ENCODE measurements at places on chromosomes 5 and 9. TPM values are rescaled to one million over a fixed set of nuclear protein-coding genes. Genes with fewer than 3 reads are reported as not detected.

- no peak for DNase-seq
Observed at GRCh38 chr9:22169243-22169642, 160.1 kb upstream of the CDKN2B start.

DNA sequence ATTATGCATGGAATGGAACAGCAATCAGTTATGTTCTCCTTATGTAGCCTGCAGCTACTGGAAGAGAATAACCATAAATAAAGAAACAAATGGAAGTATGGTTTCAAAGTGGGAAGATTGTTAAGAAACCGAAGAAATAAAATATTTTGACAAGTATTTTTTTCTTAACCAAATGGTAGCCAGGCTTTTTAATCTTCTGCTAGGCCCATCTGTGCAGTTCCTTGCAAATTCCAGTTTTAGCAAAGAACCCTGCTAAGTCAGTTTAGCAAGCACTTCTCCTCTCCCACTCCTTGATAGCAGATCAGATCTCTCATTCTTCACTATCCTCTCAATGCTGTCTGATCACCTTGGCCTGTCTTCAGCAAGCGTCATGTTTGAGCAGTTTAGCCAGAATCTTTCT lies 111.1 kb upstream of the PRDM9 start:
- DNase-seq = no peak

GRCh38 chr5:172403189-172403796 lies 51.0 kb downstream of the SH3PXD2B start:
- peak; percentile 97 for DNase-seq

DNA sequence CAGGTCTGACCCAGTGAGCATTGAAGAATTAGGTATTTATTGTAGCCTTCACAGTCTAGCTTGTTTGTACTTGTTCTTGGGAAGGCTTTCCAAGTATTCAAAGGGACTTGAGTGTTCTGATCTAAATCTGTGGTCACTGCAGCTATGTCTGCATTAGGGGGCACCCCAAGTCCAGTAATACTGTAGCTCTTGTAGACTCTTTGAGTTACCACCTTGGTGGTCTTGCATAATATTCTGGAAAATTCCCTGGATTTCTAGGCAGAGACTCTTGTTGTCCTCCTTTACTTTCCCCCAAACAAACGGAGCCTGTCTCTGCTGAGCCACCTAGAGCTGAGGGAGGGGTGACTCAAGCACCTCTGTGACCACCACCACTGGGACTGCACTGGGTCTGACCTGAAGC lies 149.5 kb upstream of the DHFR start:
- DNase-seq = no peak

DNA sequence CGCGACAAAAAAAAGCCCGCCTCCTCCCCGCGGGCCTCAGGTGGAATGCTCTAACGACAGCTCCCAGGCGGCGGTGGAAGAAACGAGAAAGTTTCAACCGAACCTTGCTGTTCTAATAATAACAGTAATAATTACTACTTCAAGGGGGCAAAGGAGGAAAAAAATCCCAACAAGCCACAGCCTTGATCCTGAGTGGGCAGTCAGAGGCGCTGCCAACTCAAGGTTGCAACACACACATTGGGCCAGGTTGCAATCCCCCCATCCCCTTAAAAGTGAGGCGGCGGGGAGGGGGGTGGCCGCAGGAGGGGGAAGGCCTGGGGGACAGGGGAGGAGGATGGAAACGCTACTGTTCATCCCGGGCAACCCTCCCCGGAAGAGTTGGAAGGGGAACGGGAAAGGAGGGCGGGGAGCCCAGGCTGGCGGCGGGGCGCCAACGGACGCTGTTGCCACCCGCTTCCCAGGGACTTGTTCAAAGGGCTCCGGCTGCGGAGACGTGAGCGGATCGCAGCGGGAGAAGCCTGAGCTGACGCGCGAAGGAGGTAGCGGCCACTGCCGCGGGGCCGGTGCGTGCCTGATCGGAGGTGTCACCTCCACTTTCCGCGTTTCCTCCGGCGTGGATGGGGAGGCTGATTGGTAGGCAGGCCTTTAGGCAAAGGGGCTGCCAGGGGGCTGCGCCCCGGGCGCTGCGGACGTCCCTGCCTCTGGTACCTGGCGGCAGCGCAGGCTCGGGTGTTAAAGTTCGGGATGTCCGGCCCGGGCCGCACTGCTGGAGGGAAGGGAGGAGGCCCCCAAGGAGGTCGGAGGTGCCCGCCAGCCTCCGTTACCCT lies 647 bp downstream of the SMARCA2 start:
- peak; percentile 63 for DNase-seq

DNA sequence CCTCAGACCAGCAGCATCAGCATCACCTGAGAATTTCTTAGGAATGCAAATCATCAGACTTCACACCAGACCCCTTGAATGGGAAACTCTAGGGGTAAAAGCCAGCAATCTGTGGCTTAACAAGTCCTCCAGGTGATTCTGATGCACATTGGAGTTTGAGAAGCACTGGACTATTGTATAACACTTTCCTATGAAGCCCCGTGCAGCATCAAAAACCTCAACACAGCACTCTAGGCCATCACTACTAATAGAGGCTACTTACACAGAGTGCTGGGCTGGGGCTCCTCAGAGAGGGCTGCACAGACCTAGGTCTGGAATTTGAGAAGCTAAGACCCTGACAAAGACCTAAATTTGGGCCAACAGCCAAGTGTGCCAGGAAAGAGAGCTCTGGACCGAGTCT lies 95.7 kb upstream of the ARAP3 start:
- no peak for DNase-seq

GRCh38 chr9:9973062-9973461 lies 639.7 kb downstream of the PTPRD start:
- no peak for DNase-seq

DNA sequence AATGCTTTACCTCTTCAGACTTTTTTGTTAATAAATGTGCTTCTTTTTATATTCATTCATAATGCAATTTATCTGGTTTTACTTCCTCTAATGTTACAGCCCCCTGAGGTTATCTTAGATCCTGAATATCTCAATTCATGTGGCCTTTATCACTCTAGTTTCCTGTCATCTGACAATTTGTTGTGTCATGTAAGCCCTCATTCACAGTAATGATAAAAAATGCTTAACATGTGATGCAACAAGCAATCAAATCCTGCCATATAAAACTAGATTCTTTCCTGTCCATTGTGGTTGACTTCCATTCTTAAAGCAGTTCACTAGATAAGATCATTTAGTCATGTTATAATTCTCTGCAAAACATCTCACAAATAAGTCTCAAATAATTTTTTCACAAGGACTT lies 991.2 kb upstream of the ACO1 start:
- DNase-seq = no peak

DNA sequence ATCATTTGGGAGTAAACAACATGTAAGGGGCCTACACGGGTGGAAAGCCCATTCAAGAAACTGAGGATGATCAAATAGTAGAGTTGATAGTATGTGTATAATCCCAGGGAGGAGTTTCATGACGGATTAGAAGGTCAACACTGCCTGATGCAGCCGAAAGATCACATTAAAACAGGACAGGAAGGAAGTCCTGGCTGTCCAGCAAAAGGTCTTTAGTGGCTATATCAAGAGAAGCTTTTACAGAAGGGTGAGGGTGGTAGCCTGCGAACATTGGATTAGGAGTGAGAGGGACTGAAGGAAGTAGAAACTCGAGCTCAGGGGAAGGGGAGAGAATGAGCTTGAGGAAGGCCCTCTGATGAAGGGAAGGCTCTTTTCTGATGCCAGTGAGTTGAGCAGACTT lies 36.0 kb downstream of the DOCK8 start:
- DNase-seq = no peak

DNA sequence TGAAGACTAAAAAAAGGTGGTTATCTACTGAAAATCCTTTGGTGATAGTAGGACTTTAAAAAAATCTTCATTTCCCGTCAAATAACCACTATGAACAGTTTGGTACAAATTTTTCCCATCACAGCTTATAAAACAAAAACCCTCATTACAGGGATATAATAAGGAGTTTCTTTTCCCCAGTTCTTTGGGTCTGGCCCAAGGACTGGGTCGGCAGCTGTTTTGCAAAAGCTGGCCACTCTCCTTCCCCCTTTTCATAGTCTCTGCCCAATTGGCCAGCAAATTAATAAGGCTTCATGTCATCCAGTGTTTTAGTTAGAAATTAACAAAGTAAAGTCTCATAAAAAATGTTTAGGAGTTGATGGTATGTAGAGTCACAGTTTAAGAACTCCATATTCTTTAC lies 47.0 kb upstream of the PDE8B start:
- DNase-seq = no peak

GRCh38 chr5:33524476-33524875 lies 83.7 kb downstream of the TARS1 start:
- no peak for DNase-seq

- no peak for DNase-seq
Observed at GRCh38 chr9:114694146-114694545, 12.2 kb upstream of the TEX48 start.

DNA sequence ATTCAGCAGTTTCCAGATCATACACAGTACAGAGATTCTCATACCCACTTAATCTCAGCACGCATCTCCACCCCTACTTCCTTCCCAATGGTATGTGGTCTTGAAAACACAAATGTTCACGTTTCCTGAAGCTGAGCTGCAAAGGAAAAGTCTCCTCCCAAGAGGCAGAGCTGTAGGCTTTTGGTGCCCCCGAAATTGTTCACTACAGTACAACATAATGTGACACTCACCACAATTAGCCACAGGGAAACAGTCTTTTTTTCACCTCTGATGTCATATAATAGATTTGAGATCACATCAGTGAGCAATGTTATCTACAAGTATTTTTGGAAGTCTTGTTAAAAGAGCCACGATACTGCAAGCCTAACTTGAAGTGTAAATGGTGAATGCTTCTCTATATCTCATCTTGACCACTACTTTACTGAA lies 40.2 kb downstream of the NFIB start:
- DNase-seq = no peak

DNA sequence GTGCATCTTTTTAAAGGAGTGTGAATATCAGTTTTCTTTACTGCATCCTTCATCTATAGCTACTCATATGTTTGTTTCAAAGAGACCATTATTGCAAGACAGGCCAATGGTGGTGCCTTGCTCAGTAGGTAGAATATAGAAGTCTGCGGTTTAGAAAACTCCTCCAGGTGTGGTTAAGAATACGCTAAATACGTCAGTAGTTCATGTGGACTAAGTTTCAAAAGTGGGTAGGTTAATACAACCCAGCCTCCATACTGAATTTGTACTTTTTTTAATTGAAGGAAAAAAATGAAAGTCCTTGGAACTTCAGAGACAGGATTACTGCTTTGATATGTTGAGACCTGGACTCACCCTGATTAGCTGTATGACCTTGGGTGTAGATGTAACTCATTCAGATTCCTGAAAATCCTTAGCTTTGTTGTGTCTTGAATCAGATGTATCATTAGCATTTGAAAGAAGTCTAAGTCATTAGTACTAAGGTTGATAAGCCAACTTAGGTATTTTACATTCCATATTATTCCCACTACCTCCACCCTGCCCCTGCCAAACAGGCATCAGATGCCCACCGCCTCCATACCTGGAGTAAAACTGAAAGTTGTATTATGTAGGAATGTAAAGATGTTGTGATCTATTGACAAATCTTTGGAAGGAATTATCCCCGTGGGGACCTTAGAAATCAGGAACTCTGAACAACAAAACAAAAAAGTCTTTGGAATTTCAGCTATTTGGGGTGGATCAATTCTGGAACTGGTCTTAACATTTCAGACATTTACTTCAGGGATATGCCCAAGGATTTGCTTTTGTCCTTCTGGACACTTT lies 6.1 kb downstream of the BASP1 start:
- no peak for DNase-seq

GRCh38 chr5:82534986-82535385 lies 256.8 kb upstream of the RPS23 start:
- no peak for DNase-seq

DNA sequence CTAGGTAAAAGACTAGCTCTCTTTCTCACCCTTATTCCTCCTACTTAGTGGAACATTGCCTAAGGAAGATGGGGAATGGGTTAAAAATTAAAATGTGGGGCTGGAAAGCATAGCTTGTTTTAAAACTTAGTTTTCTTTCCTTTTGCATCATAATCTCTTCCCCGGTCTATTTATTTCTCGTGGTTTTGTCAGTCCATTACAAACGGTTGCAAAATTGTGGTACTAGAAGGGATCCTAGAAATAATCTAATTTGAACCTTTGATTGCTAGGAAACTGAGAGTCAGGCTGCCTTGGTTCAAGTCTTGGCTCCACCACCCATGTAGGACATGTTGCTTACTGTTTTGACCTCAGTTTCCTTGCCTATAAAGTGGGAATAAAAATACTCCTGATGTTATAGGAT lies 1.3 kb downstream of the IL31RA start:
- no peak for DNase-seq

DNA sequence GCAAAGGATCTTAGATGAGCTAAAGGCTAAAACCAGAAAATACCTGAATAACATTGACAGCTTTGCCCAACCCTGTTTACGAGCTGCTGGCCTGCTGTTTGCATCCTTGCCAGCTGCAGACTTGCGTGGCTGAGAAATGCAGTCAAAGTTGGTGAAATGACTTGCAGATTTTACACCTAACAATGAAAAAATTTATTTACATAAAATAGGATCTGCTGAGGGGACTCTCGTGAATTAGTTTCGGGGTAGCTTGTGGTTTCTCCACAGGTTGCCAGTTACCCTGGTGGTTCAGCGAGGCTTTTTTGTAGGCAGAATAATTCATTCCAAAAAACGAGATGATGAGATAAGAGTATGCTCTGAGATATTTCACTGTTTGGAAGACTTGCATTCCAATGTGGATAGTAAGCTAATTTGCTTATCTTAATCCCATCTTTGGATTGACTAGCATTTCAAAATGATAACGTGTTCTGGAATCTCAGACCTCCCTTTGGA lies 65.7 kb upstream of the FANCC start:
- no peak for DNase-seq

Gene BARHL1
- not detected for polyA plus RNA-seq

Gene NPR3
- 40.7 TPM for polyA plus RNA-seq

Gene UCK1
- 33.9 TPM for polyA plus RNA-seq

Gene NUTM2G
- polyA plus RNA-seq = 1.7 TPM

Gene ISL1
- 0.11 TPM for polyA plus RNA-seq

Gene NTMT1
- polyA plus RNA-seq = 21.0 TPM

Gene SLCO4C1
- 1.2 TPM for polyA plus RNA-seq

All from left lung (tissue), 14 donors.